ENCODE measurements at places on chromosomes 1 and 21.
A peak's percentile ranks its signal among the peaks of the same experiment; 100 is the strongest.

DNA sequence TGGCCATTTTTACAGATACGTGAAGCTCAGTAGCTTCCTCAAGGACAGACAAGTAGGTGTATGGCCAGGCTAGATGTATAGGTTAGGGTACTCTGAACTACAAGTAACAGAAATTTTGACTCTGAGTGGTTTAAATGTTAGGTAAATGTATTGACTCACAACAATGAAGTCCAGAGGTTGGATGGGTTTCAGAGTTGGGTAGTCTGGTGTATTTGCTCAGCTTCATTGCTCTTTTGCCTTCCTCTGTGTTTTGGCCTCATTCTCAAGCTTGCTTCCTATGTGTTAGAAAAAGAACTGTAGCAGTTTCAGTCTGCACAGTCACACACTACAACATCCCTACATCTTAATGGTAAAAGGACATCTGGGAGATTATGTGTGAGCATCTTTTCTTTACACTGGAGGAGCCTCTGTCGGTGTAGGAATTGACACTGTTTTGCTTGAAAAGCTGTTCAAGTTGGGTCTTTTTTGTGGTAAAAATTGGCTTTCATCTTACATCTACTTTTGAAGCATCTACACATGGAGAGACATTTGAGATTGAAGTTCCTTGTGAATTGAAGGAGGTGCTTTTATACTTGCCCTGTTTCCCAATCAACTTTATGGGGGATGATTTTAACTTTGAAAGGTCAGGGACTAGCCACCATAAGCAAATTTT is 64.4 kb downstream of the MAST2 start:
- no peak for DNase-seq

- no peak for DNase-seq
Measured at GRCh38 chr1:43460988-43461693, 7.4 kb upstream of the HYI start.

GRCh38 chr1:20212685-20213331 is 26.5 kb upstream of the PLA2G2C start:
- DNase-seq, result peak; percentile 29

DNA sequence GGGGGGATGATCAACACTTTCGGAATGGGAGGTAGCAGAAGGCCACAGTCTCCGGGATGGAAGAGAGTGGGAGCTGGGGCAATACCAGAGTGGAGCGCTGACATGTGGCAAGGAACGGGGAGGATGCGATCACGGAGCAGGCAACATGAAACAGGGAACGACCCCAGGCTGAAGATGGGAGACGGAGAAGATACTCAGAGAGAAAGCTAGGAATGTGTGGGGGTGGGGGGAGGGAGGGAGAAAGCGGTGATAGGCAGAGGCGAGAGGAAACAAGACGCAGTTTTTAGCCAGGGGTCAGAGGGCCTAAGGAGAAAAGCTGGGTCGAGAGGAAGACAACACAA is 577 bp downstream of the RAB3GAP2 start:
- DNase-seq, result peak; percentile 15

DNA sequence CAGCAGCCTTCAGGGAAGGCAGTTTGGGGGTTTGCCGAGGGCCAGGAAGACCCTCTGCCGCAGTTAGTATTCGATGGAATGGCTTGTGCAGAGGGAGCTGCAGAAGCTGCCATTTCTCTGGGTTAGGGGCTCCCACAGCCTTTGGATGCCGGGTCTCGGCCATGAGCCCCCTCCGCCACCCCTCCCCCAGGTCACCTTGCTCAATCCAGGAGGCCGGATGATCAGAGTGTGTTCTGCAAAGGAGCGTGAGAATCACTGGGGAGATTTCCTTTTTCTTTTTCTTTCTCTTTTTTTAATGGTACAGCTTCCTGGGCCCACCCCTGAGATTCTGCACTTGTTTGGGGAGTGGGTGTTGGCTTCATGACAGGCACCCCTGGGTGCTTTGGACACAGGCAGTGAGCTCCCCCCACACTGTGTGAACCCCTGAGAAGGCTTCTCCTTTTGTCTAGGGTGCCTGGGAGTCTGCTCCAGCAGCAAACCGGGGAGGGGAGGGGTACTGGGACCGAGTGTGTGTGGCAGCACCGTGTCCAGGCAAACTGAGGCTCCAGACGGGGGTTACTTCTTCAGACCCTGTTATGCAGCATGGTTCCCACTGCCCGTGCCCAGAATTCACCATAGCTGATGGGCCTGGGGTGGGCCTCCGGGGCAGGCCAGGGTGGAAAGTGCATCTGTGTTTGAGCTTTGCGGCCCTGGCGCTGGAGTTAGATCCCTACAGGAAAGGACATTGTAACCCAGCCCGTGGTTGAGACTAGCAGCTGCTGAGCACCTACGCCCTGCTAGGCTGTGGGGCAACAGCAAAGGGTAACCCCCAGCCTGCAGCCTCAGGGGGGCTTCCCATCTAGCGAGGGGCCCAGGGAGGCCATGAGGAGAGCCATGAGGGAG is 18.5 kb downstream of the TNFRSF1B start:
- no peak for DNase-seq
